ENCODE measurements at places on chromosomes 6 and 20.
A peak's percentile ranks its signal among the peaks of the same experiment; 100 is the strongest.

DNA sequence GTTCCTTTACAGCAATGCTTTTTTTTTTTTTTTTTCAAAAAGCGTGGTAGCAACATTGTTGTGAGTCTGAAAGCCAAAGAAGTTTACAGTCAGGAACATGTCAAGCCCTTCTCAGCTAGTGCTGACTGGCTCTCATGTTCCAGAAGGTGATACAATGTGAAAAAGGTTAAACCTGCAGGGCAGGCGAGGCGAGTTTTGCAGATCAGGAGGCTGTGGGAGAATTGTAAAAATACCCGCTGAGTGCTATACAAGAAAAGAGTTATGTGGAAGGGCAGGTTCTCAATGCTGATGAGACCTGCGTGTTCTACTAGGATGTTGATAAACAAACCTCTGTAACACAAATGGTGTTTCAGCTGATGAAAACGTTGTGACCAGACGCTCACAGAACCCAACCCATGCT is 30.9 kb upstream of the RPP40 start:
- DNase-seq, result no peak

DNA sequence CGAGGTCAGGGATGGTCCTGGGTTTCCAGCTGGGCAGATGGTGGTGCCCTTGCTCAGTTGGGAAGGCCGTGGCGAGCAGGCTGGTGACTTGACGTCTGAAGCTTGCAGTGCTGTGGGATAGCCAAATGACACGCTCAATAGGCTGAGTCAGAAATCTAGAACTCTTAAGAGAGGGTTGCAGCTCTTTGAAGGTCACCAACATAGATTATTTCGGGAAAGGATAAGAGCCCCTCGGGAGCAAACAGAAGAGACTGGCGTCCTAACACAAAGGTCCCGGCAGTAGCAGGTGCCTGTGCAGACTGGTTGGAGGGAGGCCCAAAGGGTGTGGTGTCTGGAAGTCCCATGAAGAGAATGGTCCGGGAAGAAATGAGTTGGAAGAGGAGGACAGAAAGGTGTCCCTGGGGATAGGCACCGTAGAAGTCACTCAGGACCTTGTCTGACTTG is 18.4 kb downstream of the PKIG start:
- DNase-seq, result no peak

DNA sequence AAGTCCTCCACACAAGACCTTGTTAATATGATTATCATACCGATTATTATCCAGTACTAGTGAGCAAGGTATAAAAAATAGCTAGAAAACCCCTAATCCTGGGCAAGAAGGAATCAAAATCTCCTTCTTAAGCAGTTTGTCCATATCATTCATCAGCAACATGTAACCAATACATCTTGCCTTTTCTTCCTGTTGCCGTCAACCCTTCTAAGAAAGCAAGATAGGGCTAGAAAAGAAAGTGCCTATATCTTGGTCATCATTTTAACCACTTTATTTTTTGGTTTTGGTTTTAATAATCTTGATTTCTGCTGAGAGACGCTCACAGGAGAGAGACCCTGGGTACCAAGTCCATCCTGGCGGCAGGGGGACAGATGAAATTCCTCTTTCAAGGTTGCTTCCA is 27.2 kb upstream of the PREX1 start:
- no peak for DNase-seq

DNA sequence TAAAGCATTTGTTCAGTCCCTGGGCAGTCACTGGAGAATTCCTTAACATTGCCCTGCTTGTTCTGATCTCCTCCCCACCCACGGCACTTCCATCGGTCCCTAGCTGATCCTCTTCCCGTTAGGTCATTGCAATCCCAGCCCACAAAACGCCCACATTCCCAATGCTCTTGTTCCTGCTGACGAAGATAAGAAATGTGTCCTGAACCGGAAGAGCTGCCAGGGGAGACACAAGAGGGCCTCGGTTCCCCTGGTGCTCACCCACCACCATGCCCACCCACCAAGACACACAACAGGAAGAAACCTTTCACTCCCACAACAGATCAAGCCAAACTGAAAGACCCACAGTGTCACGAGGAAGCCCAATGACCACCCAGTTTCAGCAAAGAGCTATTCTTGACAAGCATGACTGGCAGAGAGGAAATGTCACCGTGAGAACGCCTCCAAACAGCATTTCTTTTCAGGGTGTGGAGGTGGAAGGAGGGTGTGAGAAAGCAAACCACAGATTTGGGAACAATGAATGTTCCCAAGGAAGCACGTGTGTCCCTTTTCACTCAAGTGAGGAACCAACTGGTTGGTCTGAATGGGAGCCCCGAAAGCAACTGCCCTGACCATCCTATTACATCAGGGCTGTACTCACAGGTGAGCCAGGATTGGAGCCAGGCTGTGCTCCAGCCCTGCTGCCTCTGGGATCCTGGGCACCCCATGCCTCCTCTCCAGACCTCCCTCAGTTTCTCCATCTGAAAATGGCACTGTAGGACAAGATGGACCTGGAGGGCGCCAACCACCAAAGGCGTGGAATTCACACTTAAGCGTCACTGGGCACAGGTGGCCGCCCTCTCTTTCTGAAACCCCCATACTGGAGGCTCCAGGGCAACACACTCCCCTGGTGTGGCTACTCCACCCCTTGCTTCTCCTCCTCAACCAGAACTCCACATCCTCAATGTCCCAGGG is 97.5 kb downstream of the ZMYND8 start:
- DNase-seq, result no peak

DNA sequence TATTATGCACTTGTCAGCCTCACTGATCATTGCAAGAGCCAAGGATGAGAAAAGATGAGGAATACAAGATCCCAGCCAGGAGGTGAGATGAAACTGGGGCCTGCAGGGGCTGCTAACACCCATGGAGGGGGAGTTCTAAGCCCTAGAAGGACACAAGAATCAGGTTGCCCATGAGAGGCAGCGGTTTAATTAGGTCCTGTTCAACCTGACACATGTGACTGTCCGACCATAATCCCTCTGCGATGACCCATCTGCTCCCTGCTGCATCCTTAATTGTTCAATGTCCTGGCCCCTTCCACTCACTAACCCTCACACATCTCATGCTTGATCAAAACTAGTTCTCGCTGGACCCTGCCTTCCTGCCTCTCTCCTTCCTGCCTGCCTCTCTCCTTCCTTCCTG is 52.2 kb upstream of the NNAT start:
- DNase-seq, result no peak

- DNase-seq, result no peak
These were observed 21.1 kb upstream of the TAGAP start for GRCh38 chr6:159065759-159066329.

DNA sequence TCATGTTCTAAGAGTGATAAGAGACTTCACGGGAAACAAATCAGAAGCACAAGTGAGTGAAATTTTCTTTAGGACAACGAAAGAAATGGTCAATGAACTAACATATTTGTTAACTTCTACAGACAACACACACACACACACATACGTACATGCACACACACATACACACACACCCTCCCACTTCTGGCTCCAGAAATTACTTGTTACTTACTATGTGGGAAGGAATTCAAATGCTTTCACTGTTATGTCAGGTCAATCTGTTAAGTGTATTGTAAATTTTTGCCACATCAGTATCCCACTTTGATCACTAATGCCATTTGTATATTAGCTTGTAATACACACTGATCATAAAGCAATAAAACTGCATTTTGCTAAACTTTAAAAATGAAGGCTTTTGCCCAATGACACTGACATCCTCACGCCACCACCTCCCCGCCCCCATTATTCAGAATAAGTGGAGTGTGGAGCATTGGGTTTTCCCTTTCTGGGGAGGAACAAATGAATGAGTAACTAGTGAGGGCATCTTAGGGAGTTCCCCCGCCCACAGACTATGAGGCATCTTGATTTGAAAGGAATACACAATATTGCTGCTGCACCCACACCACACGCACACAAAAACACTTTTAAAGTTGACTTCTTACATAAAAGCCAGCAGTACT is 76.2 kb downstream of the ATXN1 start:
- peak; percentile 86 for DNase-seq

DNA sequence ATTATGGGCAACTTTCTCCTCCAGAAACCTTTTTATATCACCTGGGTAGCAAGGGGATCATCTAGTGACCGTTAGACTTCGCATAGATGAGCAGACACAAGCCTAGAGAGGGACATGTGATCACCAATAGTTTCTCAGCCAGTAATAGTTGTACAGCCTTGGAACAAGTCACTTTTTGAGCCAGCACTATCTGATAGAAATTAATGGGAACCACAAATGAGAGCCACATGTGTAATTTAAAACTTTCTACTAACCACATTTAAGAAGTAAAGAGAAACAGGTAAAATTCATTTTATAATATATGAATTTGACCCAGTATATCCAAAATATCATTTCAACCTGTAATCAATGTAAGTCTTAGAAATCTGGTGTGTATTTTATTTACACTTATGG is 592 bp upstream of the CTNNBL1 start:
- DNase-seq, result no peak

DNA sequence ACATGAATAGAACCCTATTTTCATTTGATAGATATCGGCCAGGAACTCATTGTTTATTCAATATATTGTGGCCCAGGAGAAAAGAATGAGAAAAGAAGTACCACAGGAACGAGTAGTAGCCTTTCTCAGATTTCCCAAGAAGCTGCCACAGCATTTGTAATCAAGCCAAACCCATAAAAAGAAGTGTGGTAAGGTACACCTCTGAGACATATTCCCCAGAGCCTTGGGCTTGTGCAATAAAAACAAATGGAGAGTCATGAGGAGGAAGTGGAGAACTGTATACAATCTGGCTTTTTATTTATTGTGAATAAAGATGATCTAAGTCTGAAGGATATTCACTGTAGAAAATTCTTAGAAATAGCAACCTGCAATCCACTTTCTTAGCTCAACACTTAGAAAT is 36.7 kb downstream of the KIF6 start:
- DNase-seq, result no peak

DNA sequence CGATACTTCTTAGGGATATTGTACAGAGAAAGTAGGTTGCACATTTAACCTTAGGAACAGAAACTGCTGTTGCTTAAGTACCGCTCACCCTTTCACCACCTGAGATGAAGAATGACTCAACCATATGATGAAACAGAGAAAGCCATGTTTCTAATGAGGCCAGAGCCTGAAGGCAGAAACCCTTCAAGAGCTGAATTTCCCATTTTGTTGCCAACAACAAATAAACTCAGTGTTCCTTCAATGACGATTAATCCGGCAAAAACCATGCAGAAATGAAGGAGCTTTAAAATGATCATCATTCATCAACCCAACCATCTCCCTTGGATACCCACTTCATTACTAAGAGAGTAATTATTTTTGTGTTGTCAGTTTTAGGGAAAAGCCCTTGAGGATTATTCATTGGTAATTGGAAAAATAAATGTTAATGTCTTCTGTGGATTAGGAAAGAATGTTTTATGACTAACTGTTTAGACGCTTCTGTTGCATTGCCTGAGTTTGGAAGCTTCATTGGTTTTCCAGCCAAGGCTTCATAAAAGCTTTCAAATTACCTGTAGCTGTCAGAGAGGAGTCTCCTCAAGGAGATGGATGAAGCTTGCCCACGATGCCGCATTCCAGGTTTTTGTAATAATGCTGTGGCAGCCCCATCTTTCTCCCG is 112.1 kb upstream of the IYD start:
- no peak for DNase-seq

DNA sequence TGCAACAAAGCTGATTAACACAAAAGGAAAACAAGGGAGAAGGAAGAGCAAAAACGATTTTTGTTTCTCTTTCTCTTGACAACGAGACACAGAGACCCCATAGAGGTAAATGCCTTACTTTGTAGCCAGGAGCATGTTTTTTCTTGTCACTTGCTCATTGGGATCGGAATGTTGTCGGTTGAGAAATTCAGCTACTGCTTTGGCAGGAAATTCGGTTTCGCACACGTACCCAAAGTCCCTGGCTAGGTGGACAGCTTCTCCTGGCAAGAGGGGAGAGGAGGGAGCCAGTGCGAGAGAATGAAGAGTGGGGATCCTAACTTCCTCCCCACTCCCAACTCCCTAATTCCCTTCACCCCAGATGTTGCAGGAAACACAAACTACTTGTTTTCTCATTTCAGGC is 14.5 kb downstream of the TFAP2A start:
- no peak for DNase-seq

DNA sequence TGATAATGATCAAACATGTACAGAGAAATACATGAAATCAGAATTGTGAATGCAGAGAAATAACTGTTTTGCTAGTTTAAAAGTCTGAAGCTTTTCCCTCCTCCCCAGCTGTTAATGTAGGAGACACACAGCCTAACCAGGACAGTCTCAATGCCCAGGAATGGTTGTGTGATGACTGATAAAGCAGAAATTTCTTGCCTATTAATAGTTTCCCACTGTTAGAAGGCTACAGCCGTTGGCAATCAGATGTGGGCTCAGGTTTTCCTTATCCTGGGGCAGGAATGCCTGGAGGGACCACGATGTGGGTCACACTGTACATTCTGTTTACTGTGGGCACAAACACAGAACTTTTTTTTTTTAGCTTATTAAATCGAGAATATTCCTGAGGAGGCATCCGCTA is 1.9 kb downstream of the PPP1R3D start:
- DNase-seq, result no peak

DNA sequence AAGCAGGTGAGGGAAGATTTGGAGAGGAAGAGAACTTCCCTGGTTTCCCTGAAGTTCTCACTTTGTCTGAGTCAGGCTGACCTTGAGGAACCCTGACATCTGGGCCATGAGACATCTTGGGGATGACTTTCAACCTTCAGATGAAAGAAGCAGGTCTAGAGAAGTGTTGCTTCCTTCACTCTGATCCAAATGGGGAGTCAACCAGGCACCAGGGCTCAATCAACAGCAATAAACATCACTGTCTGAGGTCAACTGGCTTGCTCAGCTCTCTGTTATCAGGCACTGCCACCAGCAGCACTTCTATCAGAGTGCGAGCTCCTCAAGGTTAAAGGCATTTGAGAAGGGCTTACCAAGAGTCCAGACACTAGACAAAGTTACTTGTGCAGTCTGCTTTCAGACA is 6.3 kb downstream of the ACOT8 start:
- DNase-seq, result no peak

GRCh38 chr20:19113343-19113930 is 99.0 kb upstream of the SLC24A3 start:
- no peak for DNase-seq
